Fibroblast of the conjunctiva (primary cell): ENCODE measurements at places on chromosomes 2 and 18.
A peak's percentile ranks its signal among the peaks of the same experiment; 100 is the strongest.

DNA sequence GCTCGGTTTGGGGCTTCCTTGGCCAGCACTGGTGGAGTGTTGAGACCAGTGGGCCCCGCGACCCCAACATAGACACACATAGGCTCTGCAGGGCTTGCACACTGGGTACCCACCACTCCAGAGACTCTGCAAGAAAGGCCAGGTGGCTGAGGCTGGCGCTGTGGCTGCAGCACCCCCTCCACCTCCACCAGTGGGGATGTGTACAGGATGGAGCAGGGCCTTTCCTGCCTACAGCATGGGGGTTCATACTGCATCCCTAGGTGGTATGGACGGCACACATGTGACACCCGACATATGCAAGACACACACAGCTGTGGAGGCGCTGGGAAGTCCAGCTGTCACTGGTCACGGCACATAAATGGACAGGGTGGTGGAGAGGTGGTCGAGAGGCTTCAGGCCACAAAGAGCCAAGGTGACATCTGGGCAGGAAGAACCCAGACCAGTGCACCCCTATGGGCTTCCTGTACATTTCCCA is 1.3 kb downstream of the RNPEPL1 start:
- DNase-seq = no peak

DNA sequence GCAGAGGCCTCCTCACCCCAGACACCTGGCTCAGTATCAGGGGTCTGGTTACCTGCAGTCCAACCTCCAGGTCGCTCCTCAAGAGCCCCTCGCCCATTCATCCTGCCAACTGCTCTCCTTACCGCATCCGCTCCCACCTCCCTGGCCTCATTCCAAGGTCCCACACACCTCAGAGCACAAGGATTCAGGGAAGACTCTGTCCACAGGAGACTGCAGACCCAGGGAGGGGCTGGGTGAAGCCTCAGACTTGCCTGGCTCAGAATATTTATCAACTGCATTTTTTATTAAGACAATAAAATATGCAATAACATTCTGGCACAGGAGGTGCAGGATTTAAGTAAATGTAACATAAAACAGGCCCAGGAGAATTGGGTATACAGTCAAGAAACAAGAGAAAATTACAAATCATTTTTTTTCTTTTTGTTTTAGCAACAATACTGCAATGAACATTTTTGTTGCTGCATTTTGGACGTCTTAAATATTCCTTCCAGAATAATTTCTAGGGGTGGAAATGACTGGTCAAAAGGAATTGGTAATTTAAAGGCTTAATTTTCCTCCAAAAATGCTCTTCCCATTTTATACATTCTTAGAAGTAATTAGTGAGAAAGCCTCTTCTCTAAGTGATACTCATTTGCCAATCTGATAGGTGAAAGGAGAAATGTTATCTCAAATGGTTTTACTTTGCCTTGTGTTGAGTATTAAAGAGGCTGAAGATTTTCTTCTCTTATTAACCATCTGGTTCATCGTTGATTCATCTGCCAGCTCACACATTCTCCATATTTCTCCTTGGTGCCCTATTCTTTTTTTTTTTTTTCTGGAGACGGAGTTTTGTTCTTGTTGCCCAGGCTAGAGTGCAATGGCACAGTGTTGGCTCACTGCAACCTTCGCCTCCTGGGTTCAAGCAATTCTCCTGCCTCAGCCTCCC is 42.5 kb downstream of the TEX44 start:
- DNase-seq = no peak

DNA sequence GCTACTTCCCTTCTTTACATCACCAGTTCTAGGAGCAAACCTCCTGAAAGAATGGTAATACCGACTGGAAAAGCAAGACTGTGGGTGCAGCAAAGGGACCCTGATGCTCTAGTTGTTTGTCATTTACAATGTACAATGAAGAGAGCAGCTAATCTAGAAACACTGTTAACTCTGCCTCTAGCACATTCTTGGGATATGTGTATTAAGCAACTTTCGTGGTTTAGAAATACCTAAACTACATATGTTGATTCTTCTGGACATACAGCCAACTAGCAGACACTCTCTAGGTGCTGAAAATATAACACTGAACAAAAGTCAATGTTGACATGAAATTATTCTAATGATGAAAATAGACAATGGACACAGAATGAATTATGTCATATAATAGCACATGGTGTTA is 440.3 kb upstream of the MC4R start:
- DNase-seq = no peak

DNA sequence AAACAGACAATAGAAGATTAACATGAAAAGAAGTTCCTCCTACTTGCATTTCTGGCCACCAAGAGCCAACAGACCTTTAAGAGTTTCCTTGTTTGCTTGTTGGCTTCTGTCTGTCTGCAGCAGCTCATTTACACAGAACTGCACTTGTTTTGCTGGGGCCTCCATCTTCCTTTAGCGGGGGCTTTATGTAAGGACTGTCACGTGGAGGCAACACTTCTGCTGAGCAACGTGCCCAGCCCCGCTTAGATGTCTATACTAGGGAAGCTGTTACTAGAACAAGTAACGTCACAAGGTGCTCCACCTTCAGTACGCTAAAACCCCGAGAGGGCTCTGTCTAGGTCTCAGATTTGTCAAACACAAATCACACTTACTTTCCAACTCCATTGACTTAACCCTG is 104.3 kb upstream of the PXDN start:
- no peak for DNase-seq

DNA sequence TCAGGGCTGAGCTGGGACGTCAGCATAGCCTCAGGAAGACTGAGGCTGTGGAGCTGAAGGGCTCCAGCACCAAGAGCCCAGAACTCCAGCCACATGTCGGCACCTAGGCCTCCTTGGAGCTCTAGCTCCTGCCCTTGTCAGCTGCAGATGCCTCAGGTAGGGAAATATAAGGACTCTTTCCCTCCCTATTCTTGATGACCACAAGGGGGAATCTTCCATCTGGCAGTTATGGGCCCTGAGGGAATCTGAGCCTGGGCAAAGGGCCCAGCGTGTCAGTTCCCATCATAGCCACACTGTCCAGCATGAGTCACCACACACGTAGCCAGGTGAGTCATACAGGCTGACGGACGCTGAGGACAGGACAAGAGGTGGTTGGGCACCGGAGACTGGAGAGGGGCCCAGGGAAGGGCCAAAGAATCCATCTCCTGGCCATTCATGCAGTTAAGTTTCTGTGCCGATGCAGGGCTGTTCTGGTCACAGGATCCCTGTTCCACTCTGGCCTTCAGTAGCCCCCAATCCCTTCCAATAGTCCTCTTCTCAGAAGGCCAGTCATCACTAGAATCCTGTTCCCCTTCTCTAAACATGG is 1.8 kb downstream of the MPV17 start:
- DNase-seq = peak; percentile 98
